ENCODE measurements at places on chromosomes 3 and 15.

DNA sequence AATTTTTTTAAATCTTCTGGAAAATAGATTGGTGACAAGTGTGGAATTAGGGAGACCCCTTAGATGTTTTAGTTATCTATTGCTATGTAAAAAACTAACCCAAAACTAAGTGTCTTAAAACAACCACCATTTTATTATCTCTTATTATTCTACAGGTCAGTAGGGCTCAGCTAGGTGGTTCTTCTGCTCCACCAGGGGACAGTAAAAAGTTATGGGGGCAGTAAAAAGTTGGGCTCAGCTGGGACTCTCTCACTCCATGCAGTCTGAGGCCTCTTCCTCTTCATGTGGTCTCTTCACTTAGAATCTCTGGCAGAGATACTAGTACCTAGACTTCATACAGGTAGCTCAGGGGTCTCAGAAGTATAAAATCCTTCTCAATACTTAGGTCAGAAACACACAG, 18.0 kb upstream of the DIS3L start:
- no peak for DNase-seq

GRCh38 chr3:149376718-149377407, 586 bp downstream of the TM4SF1 start:
- DNase-seq, result no peak

DNA sequence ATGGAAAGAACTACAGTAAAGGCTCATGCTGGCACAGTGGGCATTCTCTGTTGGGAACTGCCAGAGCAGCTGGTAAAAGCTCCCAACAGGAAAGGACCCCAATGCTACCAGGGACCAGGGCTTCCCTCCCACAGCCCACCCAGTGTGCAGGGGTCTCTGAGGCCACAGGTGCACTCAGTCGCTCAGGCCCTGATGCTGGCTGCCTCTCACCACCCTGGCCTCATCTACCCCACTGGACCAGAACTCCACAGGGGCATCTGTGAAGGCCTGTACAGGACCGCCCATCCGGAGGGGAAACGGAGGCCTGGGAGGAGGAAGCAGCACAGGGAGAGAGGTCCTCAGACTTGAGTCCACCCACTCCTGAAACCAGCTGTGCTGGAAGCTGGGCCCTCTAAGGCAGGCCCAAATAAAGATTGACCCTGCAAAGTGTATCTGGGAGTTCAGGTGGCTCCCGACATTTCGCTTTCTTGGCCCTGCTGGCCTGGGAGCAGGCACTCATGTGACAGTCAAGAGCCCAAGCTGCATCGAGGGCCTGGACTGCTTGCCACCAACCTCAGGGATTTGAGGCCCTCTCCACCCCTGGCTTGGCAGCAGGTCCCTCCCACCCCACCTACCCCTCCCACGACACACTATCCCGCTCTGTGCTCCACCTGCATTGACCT, 12.7 kb downstream of the KLF15 start:
- no peak for DNase-seq

DNA sequence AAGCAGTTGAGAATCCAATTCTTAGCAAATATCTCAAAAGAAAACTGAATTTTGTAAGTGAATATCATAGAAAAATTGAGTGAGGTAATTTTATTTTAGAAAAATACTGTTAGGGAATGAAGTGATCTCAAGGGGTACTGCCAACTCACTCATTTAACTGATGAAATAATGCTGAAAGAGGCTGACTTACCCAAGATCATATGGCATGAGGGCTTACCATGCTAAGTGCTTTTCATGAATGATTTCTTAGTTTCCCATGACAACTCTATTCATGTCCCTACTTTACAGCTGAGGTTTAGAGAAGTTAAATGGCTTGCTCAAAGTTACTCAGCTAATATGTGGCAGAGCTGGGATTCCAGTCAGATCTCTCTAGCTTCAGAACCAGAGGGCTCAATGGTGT, 30.6 kb downstream of the CCDC14 start:
- DNase-seq, result no peak

DNA sequence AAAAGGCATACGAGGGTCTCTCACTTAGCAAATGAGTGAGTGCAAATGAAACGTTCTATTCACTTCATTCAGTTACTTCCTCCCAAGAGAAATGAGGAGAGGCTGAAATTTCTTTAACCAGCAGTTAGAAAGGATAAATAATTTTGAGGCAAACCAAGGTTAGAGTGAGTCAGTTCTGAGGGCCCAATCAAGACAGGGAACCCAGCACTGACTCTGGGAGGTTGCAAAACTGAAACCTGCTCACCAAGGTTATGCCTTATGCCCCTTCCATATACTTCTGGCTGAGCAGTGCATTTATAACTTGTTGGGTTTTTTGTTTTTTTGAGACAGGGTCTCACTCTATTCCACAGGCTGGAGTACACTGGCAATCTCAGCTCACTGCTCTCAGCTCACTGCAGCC, 4.5 kb upstream of the RPSA start:
- no peak for DNase-seq

GRCh38 chr3:57752307-57752706, 3.8 kb upstream of the SLMAP start:
- no peak for DNase-seq

GRCh38 chr15:31362886-31363285, 36.3 kb downstream of the KLF13 start:
- DNase-seq, result no peak

GRCh38 chr15:67120009-67120838, 54.8 kb downstream of the SMAD3 start:
- DNase-seq, result no peak

DNA sequence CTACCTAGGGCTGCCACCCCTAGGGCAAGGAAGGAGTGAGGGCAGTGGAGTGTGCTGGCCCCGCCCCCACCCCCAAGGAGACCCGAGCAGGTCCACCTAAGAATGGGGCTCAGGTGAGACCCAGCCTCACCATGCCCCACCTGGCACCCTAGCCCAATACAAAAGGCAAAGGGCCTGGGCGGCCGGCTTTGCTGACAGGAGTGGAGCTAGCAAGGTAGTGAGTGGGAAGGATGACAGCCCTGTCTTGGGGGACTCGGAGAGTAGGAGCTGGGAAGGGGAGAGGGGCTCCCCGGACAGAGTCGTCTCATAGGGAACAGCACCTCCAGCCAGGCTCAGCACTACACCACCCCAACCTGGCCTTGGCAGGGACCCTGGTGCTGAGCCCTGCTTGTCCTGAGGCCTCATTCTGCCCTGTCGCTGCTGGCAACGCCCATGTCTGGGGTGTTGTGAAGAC, 12.1 kb downstream of the C15orf39 start:
- no peak for DNase-seq

DNA sequence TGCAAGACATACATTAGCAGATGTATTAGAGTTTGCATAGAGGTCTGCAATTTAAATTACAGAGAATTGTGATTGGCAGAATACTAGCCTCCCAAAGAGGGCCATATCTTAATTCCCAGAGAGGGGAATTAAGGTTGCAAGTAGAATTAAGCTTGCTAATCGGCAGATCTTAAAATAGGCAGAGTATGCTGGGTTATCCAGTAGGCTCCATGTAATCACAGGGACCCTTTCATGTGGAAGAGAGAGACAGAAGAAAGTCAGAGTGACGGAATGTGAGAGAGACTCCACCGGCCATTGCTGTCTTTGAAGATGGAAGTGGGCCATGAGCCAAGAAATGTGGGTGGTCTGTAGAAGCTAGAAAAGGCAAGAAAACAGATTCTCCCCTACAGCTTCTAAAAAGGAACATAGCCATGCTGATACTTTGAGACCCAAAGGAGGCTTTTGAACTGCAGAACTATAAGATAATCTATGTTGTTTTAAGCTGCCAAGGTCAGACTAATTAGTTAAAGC, 38.8 kb downstream of the IMPG2 start:
- DNase-seq, result no peak

DNA sequence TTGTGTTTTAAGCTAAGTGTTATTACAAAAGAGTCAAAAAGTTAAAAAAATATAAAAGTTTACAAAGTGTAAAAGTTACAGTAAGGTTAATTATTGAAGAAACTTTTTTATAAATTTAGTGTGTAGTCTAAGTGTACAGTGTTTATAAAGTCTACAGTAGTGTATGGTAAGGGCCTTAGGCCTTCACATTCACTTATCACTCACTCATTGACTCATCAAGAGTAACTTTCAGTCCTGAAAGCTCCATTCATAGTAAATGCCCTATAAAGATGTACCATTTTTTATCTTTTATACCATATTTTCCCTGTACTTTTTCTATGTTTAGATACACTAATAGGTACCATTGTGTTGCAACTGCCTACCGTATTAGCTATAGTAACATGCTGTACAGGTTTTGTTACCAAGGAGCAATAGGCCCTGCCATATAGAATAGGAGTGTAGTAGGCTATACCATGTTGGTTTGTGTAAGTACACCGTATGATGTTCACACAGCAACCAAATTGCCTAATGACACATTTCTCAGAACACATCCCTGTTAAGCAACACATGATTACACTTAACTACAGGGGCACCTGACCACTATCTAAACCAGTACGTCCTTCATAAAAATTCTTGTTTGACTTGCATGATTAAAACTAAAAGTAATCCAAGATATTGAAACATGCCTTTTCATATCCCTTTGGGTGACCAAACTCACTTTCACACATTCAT, 17.2 kb downstream of the RAD18 start:
- DNase-seq, result no peak

GRCh38 chr15:95912280-95912625, 418.2 kb upstream of the NR2F2 start:
- peak; percentile 30 for DNase-seq

DNA sequence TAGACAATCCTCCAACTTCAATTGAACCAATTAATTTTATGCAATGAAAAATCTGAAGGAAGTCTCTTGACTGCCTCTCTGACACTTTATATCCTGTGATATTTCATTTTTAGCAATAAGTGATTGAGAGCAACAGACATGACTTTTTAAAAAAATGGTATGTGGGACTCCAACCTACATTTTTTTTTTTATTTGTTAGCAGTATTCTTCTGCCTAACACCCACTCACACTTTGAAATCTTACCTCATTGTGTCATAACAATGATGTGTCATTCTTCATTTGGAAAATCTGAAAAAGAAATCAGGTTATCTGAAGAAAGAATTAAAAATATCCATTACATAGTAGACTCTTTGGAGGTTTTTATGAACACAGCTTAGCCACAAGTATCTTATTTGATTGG, 541.3 kb upstream of the KCNMB2 start:
- DNase-seq, result no peak

DNA sequence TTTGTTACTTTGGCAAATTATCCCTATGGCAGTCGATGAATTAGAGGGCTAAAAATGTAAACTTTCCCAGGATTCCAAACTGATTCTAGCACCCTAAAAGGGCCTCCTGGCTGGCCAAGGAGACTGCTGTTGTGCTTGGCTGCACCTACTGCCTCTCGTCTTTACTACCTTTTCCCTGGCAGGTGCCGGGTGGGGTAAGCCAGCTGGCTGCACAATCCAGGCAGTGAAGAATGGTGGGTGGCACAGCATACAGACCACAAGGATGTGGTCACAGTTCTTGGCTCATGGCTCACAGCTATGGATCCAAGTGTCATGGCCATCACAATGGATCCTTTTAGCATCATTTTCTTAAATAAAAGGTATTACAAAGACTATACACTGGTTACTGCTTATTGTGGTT, 20.7 kb upstream of the SLC25A26 start:
- no peak for DNase-seq

- DNase-seq, result no peak
Observed at GRCh38 chr3:20324664-20325478, 138.9 kb upstream of the SGO1 start.

- no peak for DNase-seq
Observed at GRCh38 chr3:89059211-89059925, 48.1 kb upstream of the EPHA3 start.

GRCh38 chr3:139888561-139889140, 46.3 kb upstream of the CLSTN2 start:
- no peak for DNase-seq

- no peak for DNase-seq
Observed at GRCh38 chr15:28122038-28122949, 23.2 kb upstream of the OCA2 start.

- peak; percentile 28 for DNase-seq
Observed at GRCh38 chr3:185979721-185980121, 41.9 kb upstream of the TRA2B start.

GRCh38 chr3:71177375-71177774, 406.2 kb downstream of the FOXP1 start:
- no peak for DNase-seq

DNA sequence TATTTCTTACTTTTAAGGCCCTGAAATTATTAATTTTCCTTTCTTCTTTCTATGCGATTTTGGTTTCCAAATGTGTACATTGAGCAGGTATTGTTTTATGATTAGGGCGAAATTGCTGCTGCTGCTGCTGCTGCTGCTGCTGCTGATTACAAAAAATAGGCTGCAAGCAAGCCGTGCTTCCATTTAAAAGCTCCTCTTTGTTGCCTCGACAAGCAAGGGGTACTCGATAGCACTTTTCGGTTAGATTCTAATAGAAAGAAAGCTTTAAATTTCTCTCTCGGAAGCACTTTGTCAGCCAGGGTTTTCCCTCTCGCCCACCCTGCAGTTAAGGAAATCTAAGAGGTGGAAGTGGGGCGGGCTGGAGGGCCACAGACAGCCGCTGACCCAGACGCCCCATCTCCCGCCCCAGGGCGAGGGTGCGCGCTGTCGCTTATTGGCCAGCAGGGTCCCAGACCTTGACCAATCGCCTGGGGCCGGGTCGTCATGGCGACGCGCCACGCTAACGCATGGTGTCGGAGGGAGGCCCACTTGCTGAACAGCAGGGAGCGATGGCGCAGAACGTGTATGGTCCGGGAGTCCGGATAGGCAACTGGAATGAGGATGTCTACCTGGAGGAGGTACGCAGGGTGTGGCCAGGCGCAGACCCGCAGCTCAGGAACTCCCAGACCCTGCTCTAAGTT, at the start of gene CFAP161:
TSS of gene CFAP161 (plus strand) at position 489 of the 680 bp plus-strand sequence. CDS start at position 549, 60 bp downstream.
- DNase-seq, result no peak

- no peak for DNase-seq
Observed at GRCh38 chr15:100468285-100468684, 60.5 kb downstream of the CERS3 start.

GRCh38 chr3:159260049-159260662, 458.3 kb downstream of the MFSD1 start:
- DNase-seq, result peak; percentile 4

DNA sequence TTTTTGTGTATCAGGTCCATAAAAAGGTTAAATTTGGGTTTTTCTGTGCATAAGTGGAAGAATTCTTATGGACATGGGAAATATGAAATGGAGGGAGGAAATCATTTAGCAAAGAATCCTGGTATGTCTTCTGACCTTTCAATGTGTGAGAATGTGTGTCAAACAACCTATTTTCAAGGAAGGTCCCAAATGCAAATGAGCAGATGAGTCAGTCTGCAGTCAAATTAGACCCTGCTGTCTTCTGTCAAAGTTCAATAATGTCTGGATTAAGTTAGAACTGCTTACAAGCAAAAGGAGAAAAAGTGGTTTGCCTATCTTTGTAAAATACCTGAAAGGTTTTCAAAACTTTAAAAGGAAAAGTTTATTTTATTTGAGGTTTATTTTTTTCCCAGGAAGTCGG, 15.3 kb downstream of the FBN1 start:
- no peak for DNase-seq

GRCh38 chr15:85767785-85768529, 26.8 kb downstream of the KLHL25 start:
- DNase-seq, result no peak

DNA sequence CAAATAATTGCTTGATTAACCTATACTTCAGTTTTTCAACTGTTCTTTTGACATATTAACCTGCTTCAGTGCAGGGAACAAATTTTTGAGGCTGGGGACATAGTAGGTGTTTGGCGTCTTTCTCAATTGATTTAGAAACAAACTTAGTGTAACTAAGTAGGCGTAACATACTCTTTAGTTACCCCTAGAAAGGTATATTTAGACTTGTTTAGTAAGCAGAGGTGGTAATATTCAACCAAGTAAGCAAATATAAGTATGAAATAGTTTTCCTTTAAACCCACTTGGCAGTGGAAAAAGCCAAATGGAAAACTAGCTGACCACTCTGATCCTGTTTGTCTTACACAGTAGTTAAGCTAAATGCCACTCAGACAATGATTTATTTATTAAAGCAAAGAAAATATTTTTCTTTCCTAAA, 113.2 kb downstream of the MBNL1 start:
- DNase-seq, result no peak
